Activated T-cell treated with anti-CD3 and anti-CD28 coated beads, Interleukin-2, amount 50 U/mL, for 48 hours (primary cell): ENCODE measurements at places on chromosomes 7 and 10.
A peak's percentile ranks its signal among the peaks of the same experiment; 100 is the strongest.

DNA sequence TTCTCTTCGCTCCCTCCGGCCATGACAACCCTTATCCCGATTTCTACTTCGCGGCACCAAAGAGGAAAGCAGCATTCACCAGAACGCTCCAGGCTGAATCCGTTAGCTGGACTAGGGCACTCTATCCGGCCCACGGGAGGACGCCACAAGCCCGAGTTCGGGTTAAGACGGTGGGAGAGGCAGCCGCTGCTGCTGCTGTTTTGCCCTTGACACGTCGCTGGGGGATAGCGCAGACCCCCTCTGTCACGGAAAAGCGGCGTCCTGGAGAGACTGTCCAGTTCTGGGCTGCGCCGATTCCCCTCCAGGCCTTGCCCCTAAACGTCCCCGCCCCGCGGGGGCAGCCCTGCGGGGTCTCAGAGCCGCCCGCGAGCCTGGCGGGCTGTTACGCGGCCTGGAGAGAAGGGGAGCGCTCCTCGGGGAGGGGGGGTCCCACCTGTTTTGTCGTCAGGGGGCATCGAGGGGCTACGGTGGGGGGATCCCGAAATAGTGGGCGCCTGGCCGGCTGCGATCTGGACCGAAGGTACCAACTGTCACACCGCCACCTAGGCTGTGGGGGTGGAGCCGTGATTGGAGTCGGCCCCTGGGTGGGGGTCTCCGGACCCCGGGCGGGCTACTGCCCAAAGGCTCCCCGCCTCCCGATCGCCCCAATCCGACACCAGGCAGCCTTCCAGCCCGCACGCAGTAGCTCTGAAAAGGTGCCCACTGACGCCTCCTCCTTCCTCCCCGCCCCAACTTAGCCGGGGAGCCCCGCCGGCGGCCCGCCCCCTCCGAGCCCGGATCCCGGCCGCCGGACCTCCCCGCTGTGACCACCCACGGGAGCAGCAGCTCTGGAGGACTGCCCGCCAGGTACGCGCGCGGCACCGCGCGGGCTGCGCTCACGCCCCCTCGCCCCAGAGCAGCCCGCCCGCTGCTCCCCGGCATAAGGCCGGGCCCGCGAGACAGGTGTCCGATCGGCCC, 772 bp downstream of the SGMS1 start:
- DNase-seq, result peak; percentile 54

DNA sequence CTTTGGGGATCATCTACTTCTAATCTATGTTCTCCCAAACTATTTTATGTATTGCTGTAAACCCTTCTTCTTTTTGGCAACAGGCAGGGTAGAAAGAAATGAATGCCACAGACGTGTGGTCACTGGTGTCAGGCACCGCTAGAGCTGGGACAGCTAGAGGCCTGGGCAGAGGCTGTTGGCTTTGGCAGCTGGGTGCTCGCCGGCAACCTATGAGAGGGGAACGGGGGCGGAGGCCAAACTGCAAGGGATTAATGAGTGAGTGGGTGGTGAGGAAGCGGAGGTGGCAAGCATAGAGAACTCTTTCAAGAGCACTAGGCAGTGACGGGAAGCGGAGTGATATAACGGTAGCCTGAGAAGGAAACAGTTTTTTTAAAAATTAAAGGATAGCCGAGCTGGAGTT, 78.5 kb downstream of the CREB5 start:
- DNase-seq, result no peak

DNA sequence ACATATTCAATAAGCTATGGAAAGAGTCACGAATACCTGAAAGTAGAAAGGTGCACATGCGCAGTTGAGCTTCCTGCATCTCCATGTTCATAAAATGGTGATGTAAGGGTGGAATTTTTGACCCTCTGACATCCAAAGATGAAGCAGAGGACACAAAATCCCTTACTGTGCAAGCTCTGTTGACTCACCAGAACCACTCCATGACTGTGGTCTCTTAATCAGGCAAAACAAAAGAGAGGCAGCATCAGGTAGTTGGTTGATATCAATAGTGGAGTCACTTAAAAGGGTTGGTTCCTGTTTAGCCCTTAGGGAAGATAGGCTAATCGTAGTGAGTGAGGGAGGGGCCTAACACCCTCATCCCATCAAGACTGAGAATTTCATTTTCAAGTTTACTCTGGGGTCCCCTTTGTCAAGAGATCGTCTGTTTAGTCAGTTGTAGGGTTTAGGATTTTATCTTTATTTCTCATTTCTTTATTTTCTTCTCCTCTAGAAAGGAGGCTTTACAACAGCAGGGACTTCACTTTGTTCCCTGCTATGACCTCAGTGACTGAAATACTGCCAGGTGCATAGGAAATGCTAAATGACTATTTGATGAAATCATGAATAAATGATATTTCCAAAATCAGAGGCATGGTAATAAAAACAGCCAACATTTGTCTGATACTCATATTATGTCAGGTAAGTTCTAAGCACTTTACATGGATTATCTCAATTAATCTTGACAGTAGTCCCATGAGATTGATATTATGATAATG, 98.1 kb downstream of the CD36 start:
- DNase-seq, result no peak

- DNase-seq, result no peak
These were observed 38.2 kb downstream of the MKLN1 start for GRCh38 chr7:131365838-131366237.

DNA sequence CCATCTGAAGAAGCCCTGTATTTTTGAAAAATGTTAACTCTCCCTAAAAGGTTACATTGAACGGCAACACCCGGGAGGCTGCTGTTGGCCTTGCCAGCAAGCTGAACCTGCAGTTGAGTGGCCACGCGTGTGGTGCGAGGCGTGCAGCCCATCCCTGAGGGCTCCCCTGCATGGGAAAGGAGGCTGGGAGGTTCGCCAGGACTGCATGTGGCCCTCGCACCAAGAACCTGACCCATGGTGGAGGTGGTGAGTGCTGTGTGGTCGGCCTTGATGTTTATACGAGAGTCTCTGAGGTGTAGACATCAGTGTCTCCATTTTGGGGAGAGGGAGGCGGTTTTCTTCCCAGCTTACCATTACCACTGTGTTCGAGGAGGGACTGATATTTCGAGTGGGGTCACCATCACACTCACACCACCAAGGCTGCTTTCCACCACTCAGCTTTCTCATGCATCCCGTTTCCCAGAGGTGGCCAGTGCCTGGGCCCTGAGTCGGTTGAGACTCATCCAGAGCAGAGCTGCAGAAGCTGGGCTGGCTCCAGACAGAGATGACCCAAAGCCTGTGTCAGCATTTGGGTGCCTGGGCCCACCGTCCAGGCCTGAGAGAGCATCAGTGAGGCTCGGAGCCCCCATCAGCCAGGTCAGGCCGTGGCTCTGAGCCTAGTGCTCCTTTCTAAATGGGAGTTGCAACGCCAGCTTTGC, 222.6 kb downstream of the EBF3 start:
- no peak for DNase-seq

- DNase-seq, result no peak
These were observed 29.0 kb downstream of the PODXL start for GRCh38 chr7:131527456-131527855.

DNA sequence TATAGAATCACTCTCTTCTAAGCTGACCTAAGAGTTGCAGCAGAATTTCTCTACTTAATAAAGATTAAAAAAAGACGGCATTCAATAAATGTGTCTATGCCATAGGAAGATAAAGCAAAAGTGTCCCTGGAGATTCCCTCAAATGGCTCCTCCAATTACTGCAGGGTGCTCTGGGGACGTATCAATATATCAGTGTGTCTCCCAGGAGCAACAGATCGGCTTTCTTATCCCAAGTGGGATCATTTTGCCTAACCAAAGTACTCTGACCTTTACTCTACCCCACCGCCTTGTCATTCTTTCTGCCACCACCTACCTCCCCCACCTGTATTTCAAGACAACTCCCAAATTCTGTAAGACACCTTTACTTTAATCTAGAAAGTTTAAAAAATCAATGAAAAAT, 202.0 kb upstream of the SEMA3C start:
- no peak for DNase-seq

DNA sequence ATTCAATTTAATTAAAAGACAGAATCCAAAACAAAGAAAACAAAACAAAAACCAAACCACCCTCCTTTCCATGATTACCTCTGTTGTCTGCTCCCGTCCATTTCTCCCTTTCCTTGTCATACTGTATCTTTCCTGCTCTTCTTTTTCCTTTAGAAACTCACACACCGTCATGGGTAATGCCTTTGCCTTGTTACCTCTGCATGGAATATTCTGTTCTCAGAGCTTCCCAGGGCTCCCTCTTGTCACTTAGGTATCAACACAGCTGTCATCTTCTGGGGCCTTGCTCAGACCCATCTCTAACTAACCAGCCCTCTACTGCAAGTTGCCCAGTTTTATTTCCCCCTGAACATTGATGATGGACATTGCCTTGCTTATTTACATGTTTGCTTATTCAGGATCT, 30.2 kb upstream of the GIMAP8 start:
- DNase-seq, result no peak

DNA sequence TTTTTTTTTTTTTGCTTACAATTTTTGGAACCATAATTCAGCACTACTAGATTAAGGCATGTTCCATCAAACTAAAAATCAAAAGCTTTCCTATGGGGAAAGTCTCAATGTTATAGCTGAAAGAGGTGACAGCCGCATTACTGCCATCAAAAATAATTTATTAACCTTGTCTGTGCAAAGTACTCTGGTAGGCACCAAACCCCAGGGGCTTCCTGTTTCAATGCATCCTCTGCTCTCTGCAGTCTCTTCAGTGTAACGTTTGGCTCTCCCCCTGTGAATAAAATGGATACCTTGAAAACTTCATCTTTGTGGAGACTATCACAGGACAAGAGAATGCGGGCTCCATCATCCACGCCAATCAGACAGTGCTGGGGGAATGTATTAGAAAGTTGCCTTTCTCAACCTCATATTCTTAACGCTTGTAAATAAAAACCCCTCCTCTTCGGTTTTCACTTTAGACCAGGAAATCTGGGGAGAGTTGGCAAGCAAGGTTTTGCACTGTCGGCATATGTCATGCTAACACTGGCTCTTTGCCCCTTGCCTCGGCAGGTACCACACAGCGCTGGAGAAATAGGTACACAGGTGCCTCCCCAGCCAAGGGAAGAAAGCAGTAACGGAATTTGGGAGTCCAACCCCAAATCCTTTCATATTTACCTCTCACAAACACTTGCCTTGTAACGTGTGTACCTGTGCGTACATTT, 1.6 kb upstream of the NRG3 start:
- no peak for DNase-seq

DNA sequence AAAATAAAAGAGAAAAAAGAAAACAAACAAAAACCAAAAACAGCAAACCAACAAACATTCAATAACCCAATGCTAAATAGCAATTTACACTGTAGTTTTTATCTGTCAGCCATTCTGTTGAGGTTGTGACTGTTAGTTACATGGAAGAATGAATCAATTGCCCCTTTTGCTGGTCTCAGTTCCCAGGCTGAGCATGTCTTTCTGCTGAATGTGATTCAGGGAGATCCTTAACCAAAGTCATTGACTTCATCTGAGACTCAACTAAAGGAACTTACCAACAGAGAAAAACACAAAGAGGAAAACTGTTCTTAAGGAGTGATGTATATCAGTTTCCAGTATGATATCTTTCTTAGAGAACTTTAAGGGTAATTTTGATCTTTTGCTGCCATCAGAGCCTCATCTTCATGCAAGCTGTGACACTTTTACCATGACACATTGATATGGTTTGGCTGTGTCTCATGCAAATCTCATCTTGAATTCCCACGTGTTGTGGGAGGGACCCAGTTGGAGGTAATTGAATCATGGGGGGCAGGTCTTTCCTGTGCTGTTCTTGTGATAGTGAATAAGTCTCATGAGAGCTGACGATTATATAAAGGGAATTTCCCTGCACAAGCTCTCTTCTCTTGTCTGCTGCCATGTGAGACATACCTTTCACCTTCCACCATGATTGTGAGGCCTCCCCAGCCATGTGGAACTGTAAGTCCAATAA, 469.8 kb downstream of the KIF20B start:
- DNase-seq, result no peak

DNA sequence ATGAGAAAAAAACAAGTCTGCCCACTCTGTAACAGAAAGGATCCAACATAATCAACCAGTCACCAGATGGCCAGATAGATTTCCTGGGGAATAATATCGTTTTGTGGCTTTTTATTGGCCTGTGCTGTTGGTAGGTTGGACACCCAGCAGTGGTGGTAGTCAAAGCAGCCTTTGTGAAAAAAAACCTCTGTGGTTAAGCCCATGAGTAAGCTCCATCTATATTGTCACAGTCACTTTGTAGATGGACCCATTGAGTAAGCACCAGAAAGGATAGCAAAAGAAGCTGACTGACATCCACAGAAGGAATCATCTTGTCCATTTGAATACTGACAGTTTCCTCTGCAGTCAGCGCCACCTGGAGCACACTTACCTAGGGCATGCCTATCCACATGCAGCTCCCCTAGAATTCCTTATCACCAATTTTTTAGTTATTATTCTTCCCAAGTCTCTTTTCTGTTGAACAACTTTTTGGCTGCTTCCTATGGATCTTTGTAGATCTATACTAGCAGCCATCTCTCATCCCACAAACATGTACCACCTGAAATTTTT, 96.9 kb downstream of the IQUB start:
- no peak for DNase-seq

DNA sequence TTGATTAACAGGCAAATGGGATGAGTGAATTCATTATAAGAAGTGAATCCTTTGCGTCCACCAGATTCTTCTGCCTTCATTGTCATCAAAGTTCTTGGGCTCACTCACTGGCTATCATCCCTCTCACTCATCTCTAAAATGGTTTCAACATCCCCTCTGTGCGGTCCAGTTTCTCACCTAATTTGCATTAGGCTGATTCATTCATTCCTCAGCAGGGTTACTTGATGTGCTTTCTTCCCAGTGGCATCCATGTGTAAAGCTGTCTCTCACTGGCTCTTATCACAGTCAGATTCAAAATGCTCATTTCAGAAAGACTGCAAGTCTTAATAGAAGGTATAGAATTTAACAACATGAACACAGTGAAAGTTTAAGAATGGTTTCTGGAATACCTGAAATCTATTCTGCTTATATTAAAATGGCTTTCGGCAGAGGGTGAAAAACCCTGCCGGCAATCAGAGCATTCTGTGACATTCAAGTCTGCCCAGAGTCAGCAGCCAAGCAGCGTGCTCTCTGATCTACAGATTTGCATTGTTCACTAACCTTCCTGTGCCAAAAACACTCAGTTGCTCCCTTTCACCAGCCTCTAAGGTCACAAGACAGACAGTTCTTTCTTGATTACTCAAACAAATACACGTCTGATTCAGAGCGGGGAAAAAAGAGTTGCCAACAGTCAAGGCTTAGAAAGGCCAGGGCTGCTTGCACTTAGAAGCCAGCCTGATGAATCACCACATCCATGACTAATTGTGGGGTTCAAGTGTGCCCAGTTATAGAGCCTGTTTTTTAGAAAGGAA, 106.7 kb downstream of the TES start:
- DNase-seq, result peak; percentile 31

- DNase-seq, result no peak
These were observed 28.9 kb upstream of the LMTK2 start for GRCh38 chr7:98077762-98078161.

- no peak for DNase-seq
These were observed 78.4 kb upstream of the PRKAR2B start for GRCh38 chr7:106966121-106966520.

DNA sequence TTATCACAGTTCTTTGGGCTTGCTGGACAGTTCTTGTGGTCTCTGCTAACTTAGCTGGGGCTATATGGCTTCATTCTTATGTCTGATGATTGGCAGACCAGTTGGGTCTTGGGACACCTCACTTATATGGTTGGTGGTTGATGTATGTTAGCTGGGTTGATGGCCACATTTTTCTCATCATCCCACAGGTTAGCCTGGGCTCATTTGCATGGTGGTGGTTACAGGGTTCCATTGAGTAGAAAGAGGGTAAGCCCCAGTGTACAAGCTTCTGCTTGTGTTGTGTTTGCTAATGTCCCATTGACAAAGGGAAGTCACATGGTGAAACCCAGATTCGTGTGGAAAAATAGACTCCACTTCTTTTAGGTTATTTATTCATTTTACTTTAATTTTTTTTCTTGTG, 40.6 kb downstream of the TMEM60 start:
- no peak for DNase-seq
